ENCODE measurements at places on chromosomes 7 and 10. TPM values are rescaled to one million over a fixed set of nuclear protein-coding genes. Genes with fewer than 3 reads are reported as not detected.
A peak's percentile ranks its signal among the peaks of the same experiment; 100 is the strongest.

DNA sequence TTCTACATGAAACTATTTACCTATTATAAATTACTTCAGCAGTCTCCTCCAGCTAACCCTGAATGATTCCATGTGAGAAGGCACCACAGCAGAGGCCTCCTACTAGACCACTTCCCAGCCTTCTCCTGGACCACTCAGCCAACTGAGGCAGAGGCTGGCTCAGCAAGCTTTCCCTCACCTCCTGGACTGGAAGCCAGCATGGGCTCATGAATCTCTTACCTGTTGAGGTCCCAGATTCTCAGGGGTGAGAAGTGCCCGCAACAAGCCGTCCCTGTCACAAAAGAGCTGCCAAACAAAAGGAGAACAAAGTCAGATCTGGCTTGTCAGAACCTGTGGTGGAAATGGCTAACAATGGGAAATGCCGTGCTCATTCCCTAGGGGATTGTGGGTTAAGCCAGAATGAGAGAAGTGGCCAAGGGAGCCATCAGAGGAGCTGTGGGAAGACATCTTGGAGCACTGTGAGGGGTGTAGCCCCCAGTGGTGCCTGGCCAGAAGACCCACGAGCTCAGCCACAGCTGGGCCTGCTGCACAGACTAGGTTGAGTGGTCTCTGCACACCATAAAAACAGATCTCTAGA lies 36.5 kb downstream of the DPCD start:
- H3K36me3 ChIP-seq, result peaks cover 25% of the 10 kb centered on the region
- H3K4me1 ChIP-seq, result peaks cover 16% of the 10 kb centered on the region
- DNase-seq, result no peak
- H3K4me3 ChIP-seq, result no peak overlapping the region
- H3K27ac ChIP-seq, result no peak overlapping the region
- H3K27me3 ChIP-seq, result no peaks in the 10 kb centered on the region

GRCh38 chr10:35056133-35056532 lies 34.0 kb downstream of the CUL2 start:
- H3K27me3 ChIP-seq, result no peaks in the 10 kb centered on the region
- DNase-seq, result no peak

- H3K27me3 ChIP-seq, result no peaks in the 10 kb centered on the region
- peak within 1 kb of the TSS; percentile 68 for H3K4me3 ChIP-seq
- peak; percentile 88 for DNase-seq
- peak within 1 kb of the TSS; percentile 68 for H3K27ac ChIP-seq
- H3K36me3 ChIP-seq, result no peaks in the 10 kb centered on the region
- peaks cover 26% of the 10 kb centered on the region for H3K4me1 ChIP-seq
Measured at GRCh38 chr10:70132098-70133029, at the start of gene AIFM2. AIFM2 (minus strand) TSS chr10:70132825; CDS start chr10:70124084, 8,741 bp downstream.

GRCh38 chr7:100396421-100396982 lies 23.2 kb downstream of the PILRA start:
- H3K27me3 ChIP-seq, result no peaks in the 10 kb centered on the region
- H3K4me3 ChIP-seq, result no peak overlapping the region
- H3K36me3 ChIP-seq, result no peaks in the 10 kb centered on the region
- DNase-seq, result no peak
- H3K4me1 ChIP-seq, result peaks cover 5% of the 10 kb centered on the region

DNA sequence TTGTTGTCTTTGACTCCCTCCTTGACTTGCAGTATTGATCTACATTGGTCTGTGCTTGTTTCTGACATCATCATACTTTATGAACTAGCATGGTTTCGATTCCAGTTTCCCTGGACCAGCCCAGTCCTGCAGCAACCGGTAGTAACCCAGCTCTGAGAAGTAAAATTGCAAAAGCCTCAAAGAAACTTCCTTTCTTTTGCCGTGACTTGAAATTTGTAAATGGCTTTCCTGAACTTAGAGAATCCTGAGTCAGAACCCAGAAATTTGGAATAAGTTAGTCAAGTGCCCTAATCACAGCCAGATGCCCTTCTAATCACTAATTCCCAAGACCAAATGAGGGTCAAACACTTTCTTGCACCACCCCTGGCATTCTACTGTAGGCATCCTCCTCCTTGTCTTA lies 15.0 kb downstream of the TAS2R60 start:
- peak overlapping the region; percentile 63 for H3K27ac ChIP-seq
- DNase-seq, result no peak

- no peak overlapping the region for H3K27ac ChIP-seq
- no peak overlapping the region for H3K4me3 ChIP-seq
- H3K36me3 ChIP-seq, result no peaks in the 10 kb centered on the region
- H3K27me3 ChIP-seq, result no peaks in the 10 kb centered on the region
Measured at GRCh38 chr7:36224934-36225858, 72.1 kb downstream of the EEPD1 start.

DNA sequence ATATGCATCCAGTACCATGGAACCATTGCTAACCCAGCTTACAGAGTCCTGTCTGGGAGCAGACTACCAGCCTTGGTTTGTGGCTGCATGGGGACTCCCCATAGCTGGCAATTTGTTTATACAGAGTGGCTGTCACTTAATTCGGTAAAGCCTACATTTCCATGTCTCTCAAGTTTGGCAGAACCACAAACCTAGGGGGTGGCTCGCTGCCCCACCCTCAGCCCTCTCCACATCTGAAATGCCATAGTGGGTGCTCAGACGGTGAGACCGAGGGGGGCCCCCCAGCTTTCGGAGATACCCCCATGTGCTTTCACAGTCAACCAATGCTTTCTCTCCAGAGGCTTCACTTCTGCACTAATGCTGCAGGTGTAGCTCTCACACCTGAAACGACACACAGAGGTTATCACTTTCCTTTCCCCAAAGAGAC lies 75.5 kb upstream of the KAT6B start:
- no peak for DNase-seq
- no peaks in the 10 kb centered on the region for H3K36me3 ChIP-seq
- H3K4me3 ChIP-seq, result no peak overlapping the region
- H3K27me3 ChIP-seq, result no peaks in the 10 kb centered on the region

DNA sequence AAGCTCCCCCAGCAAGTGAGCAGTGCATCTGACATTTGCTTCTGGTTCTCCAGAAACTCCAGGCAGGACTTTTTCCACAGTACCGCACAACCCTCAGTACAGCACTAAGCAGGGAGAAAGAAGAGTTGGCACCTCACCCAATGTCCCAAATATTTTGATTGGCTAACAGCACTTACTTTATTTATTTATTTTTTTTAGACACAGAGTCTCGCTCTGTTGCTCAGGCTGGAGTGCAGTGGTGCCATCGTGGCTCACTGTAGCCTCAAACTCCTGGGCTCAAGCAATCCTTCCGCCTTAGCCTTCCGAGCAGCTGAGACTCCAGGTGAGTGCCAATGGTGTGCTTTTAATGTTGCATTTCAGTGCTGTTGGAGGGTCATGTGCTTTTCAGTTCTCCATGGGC lies 200.3 kb upstream of the ZMIZ1 start:
- DNase-seq, result no peak
- H3K4me3 ChIP-seq, result no peak overlapping the region
- H3K4me1 ChIP-seq, result peaks cover 7% of the 10 kb centered on the region
- no peaks in the 10 kb centered on the region for H3K36me3 ChIP-seq

DNA sequence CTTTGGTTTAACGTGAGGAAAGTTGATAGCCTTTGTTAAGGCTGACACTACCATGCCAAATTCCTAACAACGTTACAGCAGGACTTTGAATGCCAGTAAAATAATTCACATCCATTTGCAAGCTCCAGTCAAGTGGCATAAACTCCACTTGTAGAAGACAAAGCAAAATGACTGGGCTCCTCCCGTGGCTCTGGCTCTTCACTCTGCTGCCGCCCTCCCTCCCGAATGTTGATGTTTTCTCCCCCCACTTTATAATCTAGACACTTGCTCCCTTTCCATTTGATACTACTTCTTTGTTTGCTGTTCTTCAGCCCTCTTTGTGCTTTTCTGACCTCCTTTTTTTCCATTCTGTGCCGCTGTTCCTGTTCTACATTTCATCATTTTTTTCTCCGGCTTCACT lies 22.8 kb upstream of the ITGB8 start:
- H3K27me3 ChIP-seq, result no peaks in the 10 kb centered on the region
- DNase-seq, result no peak
- no peak overlapping the region for H3K27ac ChIP-seq
- H3K4me1 ChIP-seq, result no peaks in the 10 kb centered on the region

DNA sequence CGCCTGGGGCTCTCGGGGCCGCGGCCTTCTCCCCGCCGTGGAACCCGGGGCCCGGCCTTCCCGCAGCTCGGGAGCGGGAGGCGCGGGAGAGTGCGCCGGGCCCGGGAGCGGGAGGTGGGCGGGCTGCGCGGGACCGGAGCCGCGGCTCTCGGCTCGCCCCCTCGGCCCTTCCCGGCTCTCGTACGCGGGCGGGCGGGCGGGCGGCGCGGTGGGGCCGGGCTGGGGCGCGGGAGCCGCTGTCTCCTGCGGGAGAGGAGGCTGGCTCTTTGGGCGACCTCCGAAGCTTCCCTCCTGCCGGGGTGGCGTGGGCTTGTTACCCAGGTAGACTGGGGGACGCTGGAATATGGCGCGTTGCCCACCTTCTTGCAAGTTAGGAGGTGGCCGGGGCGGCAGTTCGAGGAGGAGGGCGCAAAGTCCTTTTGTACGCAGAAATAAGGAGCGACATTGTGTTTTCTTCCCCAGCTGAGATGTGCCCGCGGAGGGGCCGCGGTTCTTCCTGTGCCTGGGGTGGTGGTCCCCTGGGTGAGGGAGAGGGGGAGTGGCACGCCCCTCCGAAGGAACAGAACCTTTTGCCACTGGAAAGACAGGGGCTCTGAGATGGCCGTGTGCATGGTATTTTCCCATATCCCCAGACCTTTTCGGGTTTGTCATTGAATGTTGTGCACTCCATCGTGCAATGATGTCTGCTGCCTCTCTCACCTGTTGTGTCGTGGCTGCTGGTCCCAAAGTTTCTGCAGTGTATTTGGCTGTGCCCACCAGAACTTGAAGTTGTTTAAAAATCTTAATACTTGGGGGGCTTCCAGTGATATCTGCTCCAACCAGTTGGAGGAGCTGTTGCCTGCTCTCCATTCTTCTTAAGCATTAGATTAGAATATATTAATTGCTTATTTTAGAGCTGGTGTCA lies 844 bp downstream of the NRF1 start:
- H3K36me3 ChIP-seq, result no peaks in the 10 kb centered on the region
- peaks cover 46% of the 10 kb centered on the region for H3K4me1 ChIP-seq
- H3K27me3 ChIP-seq, result no peaks in the 10 kb centered on the region
- peak overlapping the region; percentile 96 for H3K27ac ChIP-seq
- peak; percentile 81 for DNase-seq

DNA sequence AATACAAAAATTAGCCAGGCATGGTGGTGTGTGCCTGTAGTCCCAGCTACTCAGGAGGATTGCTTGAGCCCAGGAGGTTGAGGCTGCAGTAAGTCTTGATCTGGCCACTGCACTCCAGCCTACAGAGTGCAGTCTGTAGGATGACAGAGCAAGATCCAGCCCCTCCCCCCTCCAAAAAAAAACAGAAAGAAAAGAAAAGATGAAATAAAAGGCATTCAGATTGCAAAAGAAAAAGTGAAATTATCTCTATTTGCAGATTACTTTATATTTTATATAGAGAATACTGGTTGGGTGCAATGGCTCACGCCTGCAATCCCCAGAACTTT lies 20.7 kb upstream of the ZMIZ2 start:
- no peaks in the 10 kb centered on the region for H3K27me3 ChIP-seq
- H3K4me3 ChIP-seq, result no peak overlapping the region
- H3K27ac ChIP-seq, result no peak overlapping the region
- no peaks in the 10 kb centered on the region for H3K4me1 ChIP-seq

- H3K27me3 ChIP-seq, result no peaks in the 10 kb centered on the region
- peaks cover 4% of the 10 kb centered on the region for H3K4me1 ChIP-seq
Measured at GRCh38 chr7:82209179-82209747, 234.3 kb downstream of the CACNA2D1 start.

- peaks cover 95% of the 10 kb centered on the region for H3K27me3 ChIP-seq
- H3K27ac ChIP-seq, result no peak overlapping the region
- H3K36me3 ChIP-seq, result no peaks in the 10 kb centered on the region
- no peak for DNase-seq
- H3K4me3 ChIP-seq, result no peak overlapping the region
Measured at GRCh38 chr7:35248576-35249536, 5.0 kb downstream of the TBX20 start.

GRCh38 chr10:31820096-31820495 lies 108.5 kb downstream of the ARHGAP12 start:
- no peaks in the 10 kb centered on the region for H3K27me3 ChIP-seq
- H3K4me1 ChIP-seq, result no peaks in the 10 kb centered on the region
- DNase-seq, result no peak
- H3K27ac ChIP-seq, result no peak overlapping the region
- peaks cover 6% of the 10 kb centered on the region for H3K36me3 ChIP-seq

- H3K27me3 ChIP-seq, result no peaks in the 10 kb centered on the region
- H3K4me3 ChIP-seq, result no peak overlapping the region
- H3K4me1 ChIP-seq, result peaks cover 16% of the 10 kb centered on the region
- peaks cover 62% of the 10 kb centered on the region for H3K36me3 ChIP-seq
- peak; percentile 82 for DNase-seq
Measured at GRCh38 chr7:137878333-137878961, 31.7 kb upstream of the DGKI start.

GRCh38 chr10:72503241-72503640 lies 122.6 kb downstream of the MICU1 start:
- H3K4me3 ChIP-seq, result no peak overlapping the region
- DNase-seq, result no peak
- no peaks in the 10 kb centered on the region for H3K36me3 ChIP-seq
- no peak overlapping the region for H3K27ac ChIP-seq
- no peaks in the 10 kb centered on the region for H3K4me1 ChIP-seq
- H3K27me3 ChIP-seq, result no peaks in the 10 kb centered on the region

DNA sequence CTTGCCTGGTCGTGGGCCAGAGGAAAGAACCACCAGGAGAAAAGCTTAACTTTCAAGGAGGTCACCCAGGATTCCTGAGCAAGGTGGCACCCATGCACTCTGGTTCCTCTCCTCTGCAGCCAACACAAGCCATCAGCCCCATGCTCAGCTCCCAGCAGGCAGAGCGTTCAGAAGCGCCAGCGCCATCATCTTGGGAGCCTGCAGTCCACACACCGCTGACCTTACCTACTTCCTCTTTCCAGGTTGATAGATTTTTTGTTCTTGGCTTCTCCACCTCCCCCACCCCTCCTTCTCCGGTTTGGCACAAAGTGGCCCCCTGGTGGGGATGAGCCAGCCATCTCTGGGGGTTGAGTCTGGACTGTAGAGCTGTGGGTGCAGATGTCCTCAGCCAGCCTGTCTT lies 1.7 kb upstream of the WDR86 start:
- peak; percentile 44 for DNase-seq
- H3K27ac ChIP-seq, result no peak overlapping the region
- H3K27me3 ChIP-seq, result peaks cover 55% of the 10 kb centered on the region
- H3K36me3 ChIP-seq, result no peaks in the 10 kb centered on the region

- H3K27me3 ChIP-seq, result no peaks in the 10 kb centered on the region
- DNase-seq, result peak; percentile 91
- H3K36me3 ChIP-seq, result no peaks in the 10 kb centered on the region
- no peak overlapping the region for H3K4me3 ChIP-seq
Measured at GRCh38 chr10:30751678-30752331, 122.3 kb upstream of the LYZL2 start.

GRCh38 chr10:50909334-50910014 lies 24.0 kb upstream of the A1CF start:
- no peak overlapping the region for H3K4me3 ChIP-seq
- no peak overlapping the region for H3K27ac ChIP-seq
- no peaks in the 10 kb centered on the region for H3K27me3 ChIP-seq
- H3K36me3 ChIP-seq, result no peaks in the 10 kb centered on the region

- no peak for DNase-seq
- H3K27ac ChIP-seq, result peak overlapping the region; percentile 31
- no peak overlapping the region for H3K4me3 ChIP-seq
- H3K36me3 ChIP-seq, result no peaks in the 10 kb centered on the region
Measured at GRCh38 chr10:127997271-127997670, 90.4 kb downstream of the PTPRE start.

CUBN gene
- 1.2 TPM for total RNA-seq

CALHM1 gene
- total RNA-seq, result not detected

FZD8 gene
- 3.5 TPM for total RNA-seq

TMEM184A gene
- total RNA-seq, result 234 TPM

WNT2 gene
- 0.68 TPM for total RNA-seq

EN2 gene
- total RNA-seq, result 0.21 TPM

SKIDA1 gene
- 0.53 TPM for total RNA-seq

PAX2 gene
- not detected for total RNA-seq

Data from suprapubic skin (tissue), 4 donors.